ENCODE measurements at places on chromosomes 4 and X.

DNA sequence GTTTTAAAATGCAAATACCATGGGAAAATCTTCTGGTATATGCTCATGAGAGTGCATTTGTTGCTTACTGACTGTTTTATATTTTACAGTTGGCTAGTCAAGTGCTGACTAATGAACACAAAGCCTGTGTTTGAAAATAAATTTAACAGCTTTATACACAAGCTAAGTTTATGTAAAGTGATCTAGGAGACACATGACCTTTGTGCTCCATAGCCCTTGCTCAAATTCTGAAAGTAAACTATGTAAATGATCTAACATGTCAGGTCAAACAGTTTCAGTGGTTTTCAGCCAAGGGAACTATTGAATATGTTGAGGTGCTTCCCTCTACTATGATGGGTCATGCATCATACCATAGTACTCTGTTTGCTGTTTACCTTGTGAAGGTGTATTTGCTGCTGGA lies 36.7 kb downstream of the DIAPH2 start:
- DNase-seq: no peak

GRCh38 chr4:105598052-105598451 lies 45.6 kb downstream of the ARHGEF38 start:
- DNase-seq: no peak

DNA sequence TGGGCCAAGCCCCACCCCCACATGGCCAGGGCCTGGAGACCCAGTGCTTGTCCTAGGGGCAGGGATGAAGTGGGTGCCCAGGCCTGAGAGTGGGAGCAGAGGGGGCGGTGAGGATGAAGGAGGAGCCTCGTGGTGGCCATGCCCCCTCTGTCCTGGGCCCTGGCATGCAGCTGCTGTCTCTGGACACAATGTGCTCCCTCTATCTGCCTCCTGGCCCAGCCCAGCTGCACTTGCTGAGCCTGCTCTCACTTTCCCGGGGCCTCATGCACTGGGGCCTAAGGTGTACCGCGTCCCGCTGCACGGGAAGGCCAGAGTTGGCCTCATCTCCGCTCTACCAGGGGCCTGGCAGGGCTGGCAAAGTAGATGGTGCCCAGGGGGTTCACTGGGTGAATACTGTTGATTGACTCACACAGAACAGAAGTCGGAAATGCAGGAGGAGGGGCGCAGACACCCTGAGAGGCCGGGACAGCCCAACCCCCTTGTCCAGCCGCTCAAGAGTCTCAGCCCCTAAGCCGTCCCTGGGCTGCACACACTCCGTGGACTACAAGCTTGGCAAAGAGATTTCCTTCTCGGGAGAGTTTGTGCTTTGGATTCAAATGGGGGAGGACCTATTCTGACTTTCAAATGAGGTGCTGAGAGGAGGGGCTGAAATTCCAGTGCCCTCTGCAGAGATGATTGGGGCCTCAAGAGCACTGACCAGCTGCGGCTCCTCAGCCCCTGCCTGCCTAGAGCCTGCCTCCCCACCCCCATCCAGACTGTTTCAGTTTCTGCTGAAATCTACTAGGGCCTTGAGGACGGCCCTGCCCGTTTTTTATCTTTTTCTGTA lies 112.4 kb downstream of the PSAPL1 start:
- DNase-seq: no peak

DNA sequence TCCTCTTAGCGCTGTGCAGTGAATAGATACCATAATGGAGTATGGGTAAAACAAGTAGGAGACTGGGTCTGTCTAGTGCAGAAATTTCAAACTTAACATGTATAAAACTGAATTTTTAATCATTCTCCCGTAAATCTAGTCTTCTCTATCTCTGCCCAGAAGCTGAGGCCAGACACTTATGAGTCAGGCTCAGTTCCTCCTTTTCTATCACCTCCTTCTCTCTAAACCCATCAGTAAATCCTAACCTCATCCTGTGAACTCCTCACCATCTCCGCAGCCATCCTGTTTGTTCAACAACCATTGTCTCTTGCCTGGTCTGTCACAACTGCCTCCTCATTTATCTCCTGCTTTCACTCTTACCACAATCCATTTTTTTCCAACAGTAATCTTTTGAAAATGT lies 19.8 kb upstream of the SGMS2 start:
- DNase-seq: no peak

DNA sequence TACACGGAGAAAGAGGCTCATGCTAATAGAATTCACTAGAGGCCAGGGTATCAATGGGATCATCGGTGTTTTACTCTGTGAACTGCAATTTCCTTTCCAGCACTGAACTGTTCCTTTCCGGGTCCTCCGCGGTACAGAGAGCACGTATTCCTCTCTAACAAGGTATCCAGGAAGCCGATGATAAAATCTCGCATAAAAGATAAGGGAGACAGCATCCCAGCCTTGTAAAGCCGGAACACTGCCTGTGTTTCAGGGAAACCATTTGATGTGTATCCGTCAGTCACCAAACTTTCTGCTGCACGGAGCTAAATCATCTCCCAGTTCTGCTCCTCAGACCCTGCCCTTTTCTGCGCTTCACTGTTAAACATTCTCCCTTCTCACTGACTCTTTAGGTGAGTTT lies 54.0 kb downstream of the ING2 start:
- no peak for DNase-seq

- no peak for DNase-seq
Measured at GRCh38 chr4:61571761-61572559, 371.8 kb downstream of the ADGRL3 start.

- no peak for DNase-seq
Measured at GRCh38 chr4:28287831-28288233, 1427.2 kb downstream of the STIM2 start.

- no peak for DNase-seq
Measured at GRCh38 chr4:125677665-125678307, 363.0 kb downstream of the FAT4 start.

DNA sequence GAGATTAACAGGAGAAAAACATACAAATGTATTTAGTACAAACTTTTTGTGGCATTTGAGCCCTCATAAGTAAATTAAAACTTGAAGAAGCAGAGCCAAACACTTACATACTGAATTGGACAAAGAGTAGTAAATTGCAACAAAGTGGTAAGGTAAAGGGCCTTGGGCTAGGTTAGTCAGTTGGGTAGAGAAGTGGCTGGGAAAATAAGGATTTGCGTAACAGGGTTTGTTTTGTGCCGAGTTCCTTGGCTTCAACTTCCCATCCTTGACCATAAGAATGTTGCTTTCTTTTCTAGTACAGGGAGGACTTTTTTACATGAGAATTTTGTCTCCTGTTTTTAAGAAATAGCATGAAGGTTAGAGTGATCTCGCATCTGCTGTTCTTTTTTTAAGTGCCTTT lies 33.3 kb upstream of the DSPP start:
- no peak for DNase-seq

GRCh38 chr4:73259571-73260090 lies 1.0 kb upstream of the ANKRD17 start:
- DNase-seq: no peak

GRCh38 chr4:139763205-139763604 lies 97.6 kb downstream of the MGST2 start:
- DNase-seq: no peak

- peak; percentile 12 for DNase-seq
Measured at GRCh38 chr4:41887821-41888686, 47.2 kb upstream of the TMEM33 start.

DNA sequence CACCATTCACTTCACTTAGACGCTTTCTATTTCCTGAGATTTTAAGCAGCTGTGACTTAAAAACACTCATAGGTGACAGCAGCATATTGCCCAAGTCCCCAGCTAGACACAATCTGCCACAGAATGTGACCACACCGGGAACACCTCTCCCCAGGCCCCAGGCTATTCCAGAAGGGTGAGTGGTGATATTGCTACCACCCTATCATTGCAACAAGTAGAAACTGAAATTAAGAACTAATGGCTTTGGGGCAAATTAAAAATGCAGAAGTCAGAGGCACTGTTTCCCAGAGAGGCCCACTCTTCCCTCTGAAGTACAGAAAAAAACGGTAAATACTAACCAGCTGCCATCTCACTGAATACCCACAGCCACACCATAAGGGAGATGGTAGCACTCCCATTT lies 35.0 kb downstream of the QDPR start:
- no peak for DNase-seq

DNA sequence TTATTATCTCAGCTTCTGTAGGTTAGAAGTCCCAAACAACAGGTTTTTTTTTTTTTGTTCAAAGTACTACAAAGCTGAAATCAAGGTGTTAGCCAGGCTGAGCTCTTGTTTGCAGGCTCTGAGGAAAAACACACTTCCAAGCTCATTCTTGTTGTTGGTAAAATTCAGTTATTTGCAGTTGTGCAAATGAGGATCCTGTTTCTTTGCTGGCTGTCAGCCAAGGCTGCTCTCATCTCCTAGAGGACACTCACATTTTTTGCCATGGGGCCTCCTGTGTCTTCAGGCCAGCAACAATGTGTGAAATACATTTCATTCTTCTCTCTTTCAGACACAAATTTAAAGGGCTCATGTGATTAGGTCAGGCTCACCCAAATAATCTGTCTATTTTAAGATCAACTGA lies 60.3 kb upstream of the HSD17B10 start:
- DNase-seq: no peak

GRCh38 chr4:72582853-72583252 lies 13.8 kb upstream of the ADAMTS3 start:
- DNase-seq: no peak

GRCh38 chrX:38824176-38824575 lies 22.9 kb downstream of the MID1IP1 start:
- no peak for DNase-seq

DNA sequence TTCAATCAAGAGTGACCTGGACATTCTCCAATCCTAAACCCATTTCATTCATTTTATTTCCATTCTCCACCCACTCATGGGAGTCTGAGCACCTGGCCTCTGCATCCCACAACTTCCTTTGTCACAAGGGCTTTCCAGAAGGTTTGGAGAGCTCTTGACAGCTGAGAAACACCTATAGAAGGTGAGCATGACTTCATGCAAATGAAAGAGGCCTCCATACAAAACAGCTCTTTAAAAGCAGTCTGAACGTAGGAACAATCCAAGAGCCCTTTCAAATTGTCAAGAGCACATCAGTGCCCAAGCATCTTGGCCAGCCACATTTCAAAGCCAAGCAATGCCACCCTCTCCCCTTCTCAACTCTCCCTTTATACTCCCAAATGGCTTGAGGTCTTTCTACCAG lies 74.9 kb upstream of the RAP2C start:
- no peak for DNase-seq

DNA sequence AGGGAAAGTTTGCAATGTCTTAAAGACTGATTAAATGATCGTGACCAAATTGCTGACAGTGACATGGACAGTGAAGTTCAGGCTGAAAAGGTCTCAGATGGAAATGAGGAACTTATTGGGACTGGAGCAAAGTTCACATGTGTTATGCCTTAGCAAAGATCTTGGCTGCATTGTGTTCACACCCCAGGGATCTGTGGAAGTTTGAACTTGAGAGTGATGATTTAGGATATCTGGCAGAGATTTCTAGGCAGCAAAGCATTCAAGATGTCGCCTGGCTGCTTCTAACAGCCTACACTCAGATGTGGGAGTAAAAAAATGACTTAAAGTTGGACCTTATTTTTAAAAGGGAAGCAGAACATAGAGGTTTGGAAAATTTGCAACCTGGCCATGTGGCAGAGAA lies 21.4 kb downstream of the SCARB2 start:
- no peak for DNase-seq

DNA sequence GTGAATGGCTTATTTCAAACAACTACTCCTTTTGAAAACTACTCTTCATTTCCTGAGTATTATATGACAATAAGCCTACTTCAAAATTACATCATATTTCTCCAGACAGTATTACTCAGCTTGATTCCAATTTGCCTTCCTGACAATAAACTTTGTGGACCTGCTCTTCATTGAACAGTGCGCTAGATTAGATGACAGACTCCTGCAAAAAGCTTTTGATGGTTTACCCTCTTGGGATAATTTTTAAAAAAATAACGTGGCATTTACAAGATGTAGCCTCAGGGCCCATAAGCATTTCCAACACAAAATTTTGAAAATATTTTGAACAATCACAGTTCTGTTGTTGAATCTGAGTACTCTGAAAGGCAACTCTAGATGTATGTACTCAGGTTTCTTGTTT lies 25.9 kb downstream of the MGAT4D start:
- DNase-seq: no peak

DNA sequence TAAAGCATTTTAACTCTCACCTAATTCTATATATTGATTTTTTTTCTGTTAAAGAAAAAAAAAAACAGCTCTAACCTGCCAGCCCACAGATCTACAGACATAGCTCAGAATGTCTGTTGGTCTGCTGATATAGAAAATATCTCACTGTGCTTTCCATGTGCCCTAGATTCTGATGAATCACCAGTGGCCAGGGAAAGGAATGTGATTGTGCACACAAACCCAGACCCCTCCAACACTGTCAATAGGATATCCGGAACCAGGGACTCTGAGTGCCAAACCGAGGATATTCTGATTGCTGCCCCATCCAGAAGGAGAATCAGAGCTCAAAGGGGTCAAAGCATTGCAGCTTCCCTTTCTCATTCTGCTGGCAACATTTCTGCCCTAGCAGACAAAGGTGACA lies 12.1 kb upstream of the SCML1 start:
- no peak for DNase-seq

DNA sequence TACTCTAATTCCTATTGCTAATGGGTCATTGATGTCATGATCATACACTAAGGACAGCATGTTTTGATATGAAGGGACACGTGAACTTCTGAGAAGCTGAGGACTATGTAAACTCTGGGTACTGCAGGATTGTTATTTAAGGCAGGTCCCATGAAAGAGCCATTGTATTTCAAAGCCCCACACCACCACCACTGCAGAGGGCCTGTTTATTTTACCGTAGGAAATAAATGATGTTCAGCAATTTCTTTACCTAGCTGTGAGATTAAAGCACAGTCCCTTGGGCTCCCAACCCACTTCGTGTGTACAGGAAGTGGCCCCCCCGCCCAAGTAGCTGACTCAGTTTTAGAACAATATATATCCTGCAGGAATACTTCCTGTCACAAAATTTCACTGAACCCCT lies 89.8 kb upstream of the ACSL4 start:
- no peak for DNase-seq

- DNase-seq: no peak
Measured at GRCh38 chrX:27675493-27675892, 85.3 kb downstream of the DCAF8L2 start.

GRCh38 chr4:44859477-44859876 lies 133.1 kb upstream of the GNPDA2 start:
- no peak for DNase-seq

DNA sequence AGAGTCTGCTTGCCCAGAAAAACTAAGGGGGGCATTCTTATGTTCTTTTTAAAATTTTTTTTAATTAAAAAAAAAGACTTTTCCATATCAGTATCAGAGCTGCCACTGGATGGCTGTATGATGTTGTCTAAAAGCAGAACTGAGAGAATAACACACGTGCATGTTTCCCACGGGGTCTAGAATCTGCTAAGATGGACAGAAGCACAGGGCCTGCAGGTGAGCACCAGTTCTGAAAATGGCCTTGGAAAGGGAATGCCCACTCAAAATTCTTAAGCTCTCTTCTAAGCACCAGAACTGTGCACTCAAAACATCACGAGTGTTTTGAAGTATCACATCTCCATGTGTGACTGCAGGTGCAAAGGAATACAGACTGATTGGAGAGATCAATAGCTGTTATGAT lies 61.1 kb downstream of the ARAP2 start:
- DNase-seq: no peak

Measured in stimulated activated CD4-positive, alpha-beta T cell treated with anti-CD3 and anti-CD28 coated beads, Interleukin-1b, Interleukin-23, amount 100 ng/mL, for 1 hour (primary cell).